ENCODE measurements at places on chromosomes 5 and 9. TPM values are rescaled to one million over a fixed set of nuclear protein-coding genes. Genes with fewer than 3 reads are reported as not detected.
A peak's percentile ranks its signal among the peaks of the same experiment; 100 is the strongest.

DNA sequence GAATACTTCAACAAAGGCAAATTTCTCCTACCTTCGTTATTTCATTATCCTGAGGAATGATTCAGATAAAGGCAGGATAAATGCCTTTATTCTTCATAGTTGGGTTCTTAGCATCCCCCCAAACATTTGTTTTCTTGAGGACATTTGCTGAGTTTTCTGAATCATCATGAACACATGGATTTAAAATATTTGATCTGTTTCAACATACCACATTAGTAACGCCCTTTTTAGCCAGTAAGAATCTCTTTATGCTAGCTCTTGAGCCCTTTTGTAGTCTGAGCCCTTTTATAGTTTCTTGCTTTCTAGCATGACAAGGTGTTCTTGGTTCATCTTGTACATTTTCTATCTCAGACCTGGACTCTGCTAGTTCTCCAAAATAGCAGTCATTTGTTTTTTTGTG is 27.9 kb downstream of the SKIC3 start:
- H3K27ac ChIP-seq, result no peak overlapping the region
- H3K4me1 ChIP-seq, result no peaks in the 10 kb centered on the region
- no peak for DNase-seq
- no peaks in the 10 kb centered on the region for H3K27me3 ChIP-seq
- no peak overlapping the region for H3K4me3 ChIP-seq

GRCh38 chr5:32589942-32590869 is 4.8 kb downstream of the SUB1 start:
- DNase-seq, result peak; percentile 95
- H3K4me1 ChIP-seq, result peaks cover 9% of the 10 kb centered on the region
- no peaks in the 10 kb centered on the region for H3K36me3 ChIP-seq
- H3K4me3 ChIP-seq, result no peak overlapping the region
- no peak overlapping the region for H3K27ac ChIP-seq

DNA sequence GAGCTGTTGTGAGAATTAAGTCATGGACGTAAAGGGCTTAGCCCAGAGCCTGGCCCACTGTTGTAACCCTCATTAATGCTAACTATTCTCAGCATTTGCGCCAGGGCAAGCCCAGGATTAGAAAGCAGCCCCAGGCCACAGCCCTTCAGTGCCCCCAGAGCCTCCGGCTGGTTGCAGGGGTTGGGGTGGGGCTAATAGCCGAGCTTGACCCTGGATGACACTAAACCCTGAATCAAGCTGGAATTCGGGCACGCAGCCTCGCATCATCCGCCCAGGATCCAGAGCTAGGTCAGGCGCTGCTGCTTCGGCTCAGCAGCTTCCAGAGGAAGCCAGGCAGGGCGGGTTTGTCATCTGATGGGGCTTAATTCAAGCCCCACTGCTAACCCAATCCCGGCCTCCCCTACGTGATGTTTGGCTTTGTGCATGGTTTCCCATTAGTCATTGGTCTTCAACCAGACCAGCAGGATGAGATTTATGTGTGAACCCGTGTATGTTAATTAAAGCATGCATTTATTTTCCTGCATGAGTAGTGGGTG is 1.2 kb upstream of the MEGF9 start:
- no peaks in the 10 kb centered on the region for H3K36me3 ChIP-seq
- peak overlapping the region; percentile 83 for H3K27ac ChIP-seq
- H3K4me3 ChIP-seq, result peak overlapping the region; percentile 73
- DNase-seq, result peak; percentile 43
- H3K4me1 ChIP-seq, result peaks cover 39% of the 10 kb centered on the region

DNA sequence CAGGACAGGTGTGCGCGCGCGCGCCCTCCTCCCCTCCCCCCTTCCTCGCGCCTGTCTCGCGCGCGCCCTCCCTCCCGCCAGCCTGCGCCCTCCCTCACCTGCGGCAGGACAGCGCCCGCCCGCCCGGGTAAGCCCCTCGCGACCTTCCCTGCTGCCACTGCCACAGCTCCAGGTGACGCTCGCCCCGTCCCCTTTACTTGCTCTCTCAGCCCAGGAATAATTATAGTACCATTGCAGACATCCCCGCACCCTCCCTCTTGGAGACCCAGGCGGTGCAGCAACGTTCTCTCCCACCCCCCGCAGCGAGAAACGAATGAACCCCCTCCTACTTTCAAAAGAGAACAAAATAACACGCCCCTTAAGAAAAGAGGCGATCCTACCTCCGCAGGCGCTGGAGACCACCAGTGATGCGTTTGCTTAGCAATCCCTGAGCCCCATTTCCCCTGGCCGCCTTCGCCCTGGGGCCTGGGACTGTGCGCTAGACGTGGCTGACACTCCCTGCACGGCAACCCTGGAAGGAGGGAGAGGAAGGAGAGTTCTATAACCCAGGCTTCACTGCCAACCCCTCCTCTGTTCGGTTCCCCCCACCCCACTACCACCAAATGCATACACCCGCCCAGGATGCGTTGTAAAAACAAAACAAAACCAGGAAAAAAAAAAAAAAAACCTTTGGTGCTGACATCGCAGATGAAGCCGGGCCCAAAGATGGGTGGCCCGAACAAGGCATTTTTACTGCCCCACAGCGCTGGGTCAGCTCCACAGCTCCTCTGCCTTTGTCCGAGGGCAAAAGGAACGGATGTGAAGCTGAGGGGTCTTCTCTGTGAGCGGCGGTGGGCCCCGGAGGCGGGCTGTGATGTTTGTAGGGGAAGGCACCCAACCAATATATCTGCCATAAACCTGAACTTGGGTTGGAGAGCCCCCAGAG is 5.6 kb upstream of the PURA start:
- no peaks in the 10 kb centered on the region for H3K36me3 ChIP-seq
- H3K27me3 ChIP-seq, result no peaks in the 10 kb centered on the region
- no peaks in the 10 kb centered on the region for H3K4me1 ChIP-seq
- peak overlapping the region; percentile 84 for H3K4me3 ChIP-seq
- no peak for DNase-seq

DNA sequence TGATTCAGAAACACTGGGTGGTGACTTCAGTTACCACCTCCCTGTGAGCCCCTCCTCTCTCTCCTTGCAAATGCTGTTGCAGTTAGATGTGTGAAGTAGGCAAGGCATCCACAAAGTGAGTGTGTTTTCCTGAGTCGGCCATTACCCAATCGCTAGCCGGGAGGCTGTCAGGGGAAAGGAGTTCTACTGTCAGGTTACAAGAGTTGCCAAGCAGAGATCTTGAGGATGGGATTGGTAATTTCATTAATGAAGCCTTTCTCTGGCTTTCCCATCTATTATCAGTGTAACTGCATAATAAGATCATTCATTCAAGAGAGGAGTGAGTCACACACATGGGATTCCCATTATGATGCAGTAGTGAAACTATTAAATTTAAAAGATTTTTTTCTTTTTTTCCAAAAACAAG is 106.9 kb downstream of the GLDC start:
- H3K4me1 ChIP-seq, result no peaks in the 10 kb centered on the region
- H3K27ac ChIP-seq, result no peak overlapping the region
- no peaks in the 10 kb centered on the region for H3K36me3 ChIP-seq
- no peak for DNase-seq
- H3K4me3 ChIP-seq, result no peak overlapping the region

GRCh38 chr5:9408964-9409363 is 136.9 kb downstream of the SEMA5A start:
- H3K36me3 ChIP-seq, result no peaks in the 10 kb centered on the region
- no peak for DNase-seq
- H3K27ac ChIP-seq, result no peak overlapping the region
- H3K4me1 ChIP-seq, result no peaks in the 10 kb centered on the region

GRCh38 chr5:147305147-147305546 is 70.3 kb downstream of the STK32A start:
- peaks cover 2% of the 10 kb centered on the region for H3K4me1 ChIP-seq
- DNase-seq, result no peak
- no peak overlapping the region for H3K27ac ChIP-seq
- H3K4me3 ChIP-seq, result no peak overlapping the region
- H3K27me3 ChIP-seq, result no peaks in the 10 kb centered on the region
- no peaks in the 10 kb centered on the region for H3K36me3 ChIP-seq

- H3K27me3 ChIP-seq, result no peaks in the 10 kb centered on the region
- no peaks in the 10 kb centered on the region for H3K4me1 ChIP-seq
- no peak overlapping the region for H3K27ac ChIP-seq
- H3K36me3 ChIP-seq, result no peaks in the 10 kb centered on the region
- H3K4me3 ChIP-seq, result no peak overlapping the region
Measured at GRCh38 chr5:67887748-67888161, 327.8 kb upstream of the PIK3R1 start.

GRCh38 chr5:79518718-79519117 is 4.8 kb upstream of the HOMER1 start:
- H3K4me1 ChIP-seq, result no peaks in the 10 kb centered on the region
- no peaks in the 10 kb centered on the region for H3K27me3 ChIP-seq
- no peak for DNase-seq
- H3K4me3 ChIP-seq, result no peak overlapping the region

- H3K27me3 ChIP-seq, result peaks cover 4% of the 10 kb centered on the region
- DNase-seq, result no peak
- no peaks in the 10 kb centered on the region for H3K36me3 ChIP-seq
- H3K4me3 ChIP-seq, result no peak overlapping the region
- H3K4me1 ChIP-seq, result no peaks in the 10 kb centered on the region
Measured at GRCh38 chr5:135069016-135069770, 35.2 kb upstream of the PITX1 start.

DNA sequence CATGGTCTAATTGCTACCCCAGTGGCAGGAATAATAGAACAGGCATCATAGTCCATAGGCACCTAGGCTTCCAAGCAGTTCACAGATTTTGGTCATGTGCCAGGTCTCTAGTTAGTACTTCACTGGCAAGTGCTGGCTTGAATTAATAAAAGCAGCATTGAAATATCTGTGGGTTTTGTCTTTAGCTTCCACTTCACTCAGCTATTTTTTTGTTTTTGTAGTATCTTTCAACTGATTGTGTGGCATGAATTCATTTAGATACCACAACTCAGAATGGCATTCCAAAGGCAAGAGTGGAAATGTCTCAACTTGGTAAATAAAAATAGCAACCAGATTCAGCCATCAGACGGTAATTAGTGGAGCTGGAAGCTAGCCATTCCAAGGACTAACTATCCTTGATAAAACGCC is 27.9 kb upstream of the ITGA2 start:
- no peak for DNase-seq
- H3K4me1 ChIP-seq, result no peaks in the 10 kb centered on the region
- no peak overlapping the region for H3K4me3 ChIP-seq
- no peaks in the 10 kb centered on the region for H3K27me3 ChIP-seq

GRCh38 chr9:113756476-113757192 is 119.5 kb upstream of the ZNF618 start:
- H3K27ac ChIP-seq, result no peak overlapping the region
- no peaks in the 10 kb centered on the region for H3K36me3 ChIP-seq
- no peak for DNase-seq
- H3K4me1 ChIP-seq, result no peaks in the 10 kb centered on the region
- H3K27me3 ChIP-seq, result no peaks in the 10 kb centered on the region

- no peak overlapping the region for H3K4me3 ChIP-seq
- no peak for DNase-seq
- no peak overlapping the region for H3K27ac ChIP-seq
- no peaks in the 10 kb centered on the region for H3K4me1 ChIP-seq
- no peaks in the 10 kb centered on the region for H3K27me3 ChIP-seq
Measured at GRCh38 chr5:123278284-123278683, 144.9 kb downstream of the CEP120 start.

GRCh38 chr9:137181680-137182079 is 6.7 kb downstream of the ANAPC2 start:
- no peak overlapping the region for H3K4me3 ChIP-seq
- no peak overlapping the region for H3K27ac ChIP-seq
- no peak for DNase-seq
- H3K36me3 ChIP-seq, result peaks cover 56% of the 10 kb centered on the region

- no peak overlapping the region for H3K4me3 ChIP-seq
- DNase-seq, result no peak
- no peaks in the 10 kb centered on the region for H3K36me3 ChIP-seq
- no peaks in the 10 kb centered on the region for H3K27me3 ChIP-seq
- no peak overlapping the region for H3K27ac ChIP-seq
- H3K4me1 ChIP-seq, result no peaks in the 10 kb centered on the region
Measured at GRCh38 chr5:89246252-89246651, 363.3 kb upstream of the MEF2C start.

DNA sequence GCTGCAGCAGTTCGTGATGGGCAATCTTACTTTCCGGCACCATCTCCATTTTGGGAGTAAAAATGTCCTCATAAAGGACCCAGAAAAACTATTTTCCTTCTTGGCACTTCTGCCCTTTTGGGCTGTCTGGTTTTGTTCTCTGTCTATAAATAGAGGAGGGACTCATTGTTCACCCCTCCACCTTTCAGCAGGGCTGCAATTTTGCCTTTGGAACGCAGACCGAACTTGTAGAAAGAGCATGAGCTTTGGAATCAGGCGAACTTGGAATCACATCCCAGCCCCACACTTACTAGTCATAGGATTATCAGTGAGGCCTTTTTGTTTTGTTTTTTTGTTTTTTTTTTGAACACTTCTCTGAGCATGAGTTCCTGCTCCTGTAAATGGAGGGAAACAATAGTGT is 178.1 kb upstream of the IL12B start:
- no peaks in the 10 kb centered on the region for H3K36me3 ChIP-seq
- DNase-seq, result no peak
- no peaks in the 10 kb centered on the region for H3K27me3 ChIP-seq
- no peak overlapping the region for H3K4me3 ChIP-seq
- no peaks in the 10 kb centered on the region for H3K4me1 ChIP-seq

GRCh38 chr5:93328833-93329232 is 252.2 kb downstream of the NR2F1-AS1 start:
- H3K4me1 ChIP-seq, result no peaks in the 10 kb centered on the region
- H3K36me3 ChIP-seq, result no peaks in the 10 kb centered on the region
- no peak overlapping the region for H3K4me3 ChIP-seq
- H3K27ac ChIP-seq, result no peak overlapping the region
- H3K27me3 ChIP-seq, result no peaks in the 10 kb centered on the region

GRCh38 chr9:77649109-77649812 is 1.1 kb upstream of the GNA14 start:
- no peak overlapping the region for H3K4me3 ChIP-seq
- H3K36me3 ChIP-seq, result no peaks in the 10 kb centered on the region
- H3K4me1 ChIP-seq, result peaks cover 12% of the 10 kb centered on the region
- H3K27me3 ChIP-seq, result no peaks in the 10 kb centered on the region

DNA sequence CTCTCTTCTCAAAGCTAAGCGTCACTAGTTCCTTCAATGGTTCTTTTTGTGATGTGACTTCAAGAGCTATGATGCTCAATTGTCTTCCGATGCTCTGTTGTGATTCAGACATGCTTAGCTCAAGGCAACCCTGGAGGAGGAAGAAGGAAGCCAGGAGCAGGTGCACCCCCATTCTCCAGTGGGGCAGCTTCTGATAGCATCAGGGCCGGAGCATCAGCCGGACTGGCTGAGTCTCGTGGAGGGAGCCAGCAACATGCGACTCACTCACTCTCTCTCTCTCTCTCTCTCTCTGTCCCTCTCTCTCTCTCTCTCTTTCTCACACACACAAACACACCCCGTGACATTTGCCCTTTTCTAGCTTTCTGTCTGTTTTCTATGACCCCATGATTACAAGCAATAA is 140.2 kb downstream of the HSD17B3 start:
- H3K36me3 ChIP-seq, result no peaks in the 10 kb centered on the region
- no peaks in the 10 kb centered on the region for H3K27me3 ChIP-seq
- no peak for DNase-seq
- no peak overlapping the region for H3K27ac ChIP-seq

FCN2 gene
- total RNA-seq, result not detected

ANKRD18B gene
- total RNA-seq, result not detected

GABRA6 gene
- not detected for total RNA-seq

ROPN1L gene
- not detected for total RNA-seq

ORM2 gene
- total RNA-seq, result not detected

ATP6V1G1 gene
- total RNA-seq, result 152 TPM

PLPP7 gene
- total RNA-seq, result 24.6 TPM

SPAAR gene
- 5.9 TPM for total RNA-seq
